ENCODE measurements at places on chromosomes 7 and 10.

GRCh38 chr7:78443811-78444210 is 645.2 kb downstream of the PHTF2 start:
- DNase-seq, result no peak

DNA sequence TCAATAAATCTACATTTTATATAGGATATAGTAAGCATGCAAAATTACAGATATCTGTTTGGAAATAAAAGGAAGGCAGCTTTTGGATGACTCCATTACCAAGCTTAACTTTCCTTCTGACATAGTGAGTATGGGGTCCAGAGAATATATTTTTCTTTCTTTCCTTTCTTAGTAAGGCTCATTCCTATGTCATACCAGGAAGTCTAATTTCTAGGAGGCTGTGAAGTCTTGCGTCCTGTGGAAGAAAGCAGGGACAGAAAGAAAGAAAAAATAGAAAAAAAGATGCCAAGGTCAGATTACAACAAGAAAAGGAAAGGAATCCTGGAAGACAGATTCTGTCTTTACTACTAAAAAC is 36.3 kb downstream of the AKR1C8 start:
- no peak for DNase-seq

DNA sequence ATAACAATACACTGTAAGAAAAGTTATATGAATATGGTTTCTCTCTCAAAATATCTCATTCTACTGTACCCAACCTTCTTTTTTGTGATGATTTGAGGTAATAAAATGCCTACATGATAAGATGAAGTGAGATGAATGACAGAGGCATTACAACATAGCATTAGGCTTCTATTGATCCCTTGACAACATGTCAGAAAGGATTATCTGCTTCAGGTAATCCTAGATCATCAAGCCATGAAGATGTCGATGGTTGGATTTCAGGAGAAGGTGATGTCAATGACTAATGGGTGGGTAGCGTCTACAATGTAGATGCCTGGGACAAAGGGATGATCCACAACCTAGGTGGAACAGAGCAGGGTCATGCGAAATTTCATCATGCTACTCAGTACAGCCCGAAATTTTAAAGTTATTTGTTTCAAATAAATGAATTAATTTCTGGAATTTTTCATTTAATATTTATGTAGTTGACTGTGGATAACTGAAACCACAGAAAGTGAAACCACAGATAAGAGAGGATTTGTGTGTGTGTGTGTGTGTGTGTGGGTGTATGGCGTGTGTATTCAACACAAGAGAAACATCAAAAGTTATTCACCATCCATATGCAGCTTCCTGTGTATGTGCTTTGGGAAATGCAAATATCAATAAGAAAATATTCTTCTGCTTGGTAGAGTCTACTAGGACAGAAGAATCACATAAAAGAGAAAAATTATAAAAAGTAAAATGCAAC is 77.0 kb downstream of the MAGI2 start:
- no peak for DNase-seq

- DNase-seq, result no peak
Observed at GRCh38 chr10:103823706-103824272, 31.6 kb downstream of the SH3PXD2A start.

- no peak for DNase-seq
Observed at GRCh38 chr7:77460057-77460486, 43.9 kb upstream of the GSAP start.

DNA sequence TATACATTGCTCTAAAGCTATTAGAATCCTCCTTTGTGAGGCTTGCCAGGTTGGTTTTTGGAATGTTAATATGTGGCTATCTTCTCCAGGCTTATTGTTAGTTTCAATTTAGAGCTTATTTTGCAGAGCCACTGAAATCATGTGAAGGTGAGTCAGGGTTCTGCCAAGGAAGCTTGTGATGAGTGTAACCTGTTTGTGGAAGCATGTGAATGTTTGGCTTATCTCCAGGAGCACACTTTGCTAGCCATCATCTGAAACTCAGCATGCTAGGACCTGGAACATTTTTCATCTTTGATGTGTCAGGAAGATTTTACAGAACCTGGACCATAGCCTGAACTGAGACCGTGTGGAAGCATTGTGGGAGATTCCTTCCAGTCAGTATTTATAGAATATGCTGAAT is 197.3 kb downstream of the PPP1R9A start:
- no peak for DNase-seq

GRCh38 chr10:113320987-113321386 is 231.9 kb upstream of the HABP2 start:
- DNase-seq, result no peak

GRCh38 chr10:122554131-122555036 is 6.2 kb upstream of the DMBT1 start:
- no peak for DNase-seq

DNA sequence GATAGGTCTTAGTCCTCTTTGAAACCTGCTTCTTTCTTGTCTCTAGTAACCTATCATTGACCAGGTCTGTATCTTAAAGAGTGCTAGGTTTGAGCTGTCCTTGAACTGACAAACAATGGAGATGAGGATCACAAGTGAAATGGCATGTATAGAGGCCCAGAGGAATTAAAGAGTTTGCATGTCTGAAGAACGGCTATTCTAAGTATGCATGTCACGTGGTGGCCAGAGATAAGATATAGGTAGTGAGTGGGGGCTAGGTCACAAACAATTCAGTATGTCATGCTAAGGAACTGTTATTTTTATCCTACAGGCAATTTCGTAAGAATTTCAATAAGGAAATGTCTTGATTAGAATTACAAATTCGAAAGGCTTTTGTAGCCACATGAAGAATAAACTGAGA is 95.3 kb downstream of the SUGCT start:
- DNase-seq, result no peak

GRCh38 chr10:69974551-69975155 is 78.0 kb upstream of the MACROH2A2 start:
- no peak for DNase-seq

DNA sequence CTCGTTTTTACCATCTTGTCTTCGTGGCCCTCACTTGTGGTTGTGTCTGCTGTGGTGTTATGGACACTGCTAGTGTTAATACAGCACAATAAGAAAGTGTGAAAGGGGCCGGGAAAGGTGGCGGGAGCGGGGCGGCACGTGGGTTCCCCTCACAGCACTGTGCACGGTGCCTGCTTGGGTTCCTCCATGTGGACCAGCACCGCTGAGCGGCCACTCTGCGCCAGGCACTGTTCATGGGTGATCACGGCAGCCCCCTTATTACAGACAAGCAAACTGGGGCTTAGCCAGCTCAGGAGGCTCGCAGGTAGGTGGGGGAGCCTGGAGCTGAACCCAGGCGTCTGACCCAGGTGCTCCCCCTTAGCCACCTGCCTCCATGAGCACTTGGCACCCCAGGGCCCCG is 12.2 kb downstream of the SUN1 start:
- no peak for DNase-seq

DNA sequence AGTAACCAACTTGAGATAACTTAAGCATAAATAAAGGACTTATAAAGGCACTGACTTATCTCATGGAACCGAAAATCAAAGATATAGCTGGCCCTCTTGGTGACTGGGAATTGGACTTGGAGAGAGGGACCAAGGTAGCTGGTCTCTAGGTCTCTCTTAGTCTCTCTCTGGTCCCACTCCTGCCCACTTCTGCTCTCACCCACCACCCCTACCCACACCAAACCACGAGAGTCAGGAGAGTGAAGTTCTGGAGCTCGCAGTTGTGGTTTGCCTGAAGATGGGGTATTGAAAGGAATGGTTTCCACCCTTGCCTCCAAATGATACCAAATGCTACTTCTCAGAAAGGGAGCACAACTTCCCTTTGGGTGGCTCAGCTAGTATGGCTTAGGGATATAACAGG is 216.3 kb downstream of the LRMDA start:
- DNase-seq, result no peak

- DNase-seq, result no peak
Observed at GRCh38 chr7:143407287-143408251, 1.1 kb downstream of the EPHA1 start.
